Activated naive CD4-positive, alpha-beta T cell treated with anti-CD3 and anti-CD28 coated beads, Interleukin-2, amount 10 ng/mL, durations not matched to agents 7 days and 5 days (primary cell): ENCODE measurements at places on chromosomes 16 and 17.
A peak's percentile ranks its signal among the peaks of the same experiment; 100 is the strongest.

- H3K4me3 ChIP-seq = no peak overlapping the region
- H3K36me3 ChIP-seq = no peaks in the 10 kb centered on the region
- H3K27me3 ChIP-seq = peaks cover 33% of the 10 kb centered on the region
- peaks cover 72% of the 10 kb centered on the region for H3K4me1 ChIP-seq
- DNase-seq = no peak
- H3K27ac ChIP-seq = no peak overlapping the region
Measured at GRCh38 chr17:78345791-78346494, 13.9 kb downstream of the SOCS3 start.

GRCh38 chr16:65196420-65197075 lies 74.7 kb upstream of the CDH11 start:
- H3K36me3 ChIP-seq = no peaks in the 10 kb centered on the region
- H3K4me1 ChIP-seq = no peaks in the 10 kb centered on the region
- H3K4me3 ChIP-seq = no peak overlapping the region

GRCh38 chr17:35906191-35906925 lies 24.2 kb downstream of the RDM1 start:
- H3K36me3 ChIP-seq = no peaks in the 10 kb centered on the region
- no peak overlapping the region for H3K27ac ChIP-seq
- H3K4me1 ChIP-seq = no peaks in the 10 kb centered on the region
- no peak for DNase-seq
- no peaks in the 10 kb centered on the region for H3K27me3 ChIP-seq

- peak; percentile 42 for DNase-seq
- H3K36me3 ChIP-seq = peaks cover 31% of the 10 kb centered on the region
- H3K27ac ChIP-seq = peak overlapping the region; percentile 8
Measured at GRCh38 chr17:740240-741017, 8.0 kb downstream of the TLCD3A start.

- H3K4me1 ChIP-seq = peaks cover 25% of the 10 kb centered on the region
- DNase-seq = no peak
- no peaks in the 10 kb centered on the region for H3K36me3 ChIP-seq
- H3K4me3 ChIP-seq = no peak overlapping the region
- H3K27ac ChIP-seq = no peak overlapping the region
Measured at GRCh38 chr16:79411357-79411756, 189.2 kb downstream of the MAF start.

GRCh38 chr16:29812754-29813643 lies 1.0 kb downstream of the PRRT2 start:
- H3K36me3 ChIP-seq = peaks cover 37% of the 10 kb centered on the region
- H3K27ac ChIP-seq = no peak overlapping the region
